Fibroblast of villous mesenchyme (primary cell): ENCODE measurements at places on chromosomes 7 and 10. TPM values are rescaled to one million over a fixed set of nuclear protein-coding genes. Genes with fewer than 3 reads are reported as not detected.

PAPOLB gene
- under 0.01 TPM in 1 of 2 replicates, not detected in the other for total RNA-seq

RADIL gene
- under 0.01 and 0.32 TPM in 2 replicates for total RNA-seq

FAM200A gene
- total RNA-seq = 5.5 and 9.5 TPM in 2 replicates

DNA sequence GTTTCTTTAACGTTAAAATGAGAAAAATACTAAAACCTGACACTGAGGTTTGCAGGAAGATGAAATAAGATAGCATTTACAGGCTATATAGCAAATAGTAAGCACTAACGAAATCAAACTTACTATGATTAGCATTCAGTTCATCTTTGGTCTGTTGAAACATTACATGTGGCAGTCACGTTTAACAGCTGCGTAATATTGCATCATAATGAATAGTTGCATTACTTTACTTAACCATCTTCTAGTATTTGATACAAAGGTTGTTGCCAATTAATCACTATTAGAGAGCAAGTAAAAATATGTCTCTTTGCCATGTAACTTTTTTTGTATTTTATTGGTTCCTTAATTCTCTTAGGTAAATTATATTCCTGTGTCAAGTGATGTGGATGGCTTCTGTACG, 131.8 kb upstream of the GHITM start:
- no peak for DNase-seq

- DNase-seq = peak; percentile 14
These were observed 401.6 kb downstream of the MAGI2 start for GRCh38 chr7:79051915-79052314.

DNA sequence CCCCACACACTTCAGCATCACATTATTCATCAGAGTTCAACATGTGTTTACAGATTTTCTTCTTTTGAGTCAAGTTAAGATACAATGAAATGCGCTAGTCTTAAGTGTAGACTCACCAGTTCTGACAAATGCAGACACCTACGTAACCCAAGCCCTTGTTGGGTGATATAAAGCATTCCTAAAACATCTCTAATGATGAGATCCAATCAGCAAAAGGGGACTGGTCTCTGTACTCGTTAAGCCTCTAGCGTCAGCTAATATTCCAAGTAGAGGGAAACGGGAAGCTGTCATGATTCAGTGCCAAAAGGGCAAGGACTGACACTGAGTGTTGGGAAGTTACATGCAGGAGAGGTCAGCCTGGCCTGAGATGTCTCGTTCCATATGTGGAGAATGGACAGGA, 38.7 kb upstream of the TRIL start:
- peak; percentile 8 for DNase-seq

- no peak for DNase-seq
These were observed 2.0 kb upstream of the TNS3 start for GRCh38 chr7:47583739-47584535.
